ENCODE measurements at places on chromosomes 6 and 20. TPM values are rescaled to one million over a fixed set of nuclear protein-coding genes. Genes with fewer than 3 reads are reported as not detected.

DNA sequence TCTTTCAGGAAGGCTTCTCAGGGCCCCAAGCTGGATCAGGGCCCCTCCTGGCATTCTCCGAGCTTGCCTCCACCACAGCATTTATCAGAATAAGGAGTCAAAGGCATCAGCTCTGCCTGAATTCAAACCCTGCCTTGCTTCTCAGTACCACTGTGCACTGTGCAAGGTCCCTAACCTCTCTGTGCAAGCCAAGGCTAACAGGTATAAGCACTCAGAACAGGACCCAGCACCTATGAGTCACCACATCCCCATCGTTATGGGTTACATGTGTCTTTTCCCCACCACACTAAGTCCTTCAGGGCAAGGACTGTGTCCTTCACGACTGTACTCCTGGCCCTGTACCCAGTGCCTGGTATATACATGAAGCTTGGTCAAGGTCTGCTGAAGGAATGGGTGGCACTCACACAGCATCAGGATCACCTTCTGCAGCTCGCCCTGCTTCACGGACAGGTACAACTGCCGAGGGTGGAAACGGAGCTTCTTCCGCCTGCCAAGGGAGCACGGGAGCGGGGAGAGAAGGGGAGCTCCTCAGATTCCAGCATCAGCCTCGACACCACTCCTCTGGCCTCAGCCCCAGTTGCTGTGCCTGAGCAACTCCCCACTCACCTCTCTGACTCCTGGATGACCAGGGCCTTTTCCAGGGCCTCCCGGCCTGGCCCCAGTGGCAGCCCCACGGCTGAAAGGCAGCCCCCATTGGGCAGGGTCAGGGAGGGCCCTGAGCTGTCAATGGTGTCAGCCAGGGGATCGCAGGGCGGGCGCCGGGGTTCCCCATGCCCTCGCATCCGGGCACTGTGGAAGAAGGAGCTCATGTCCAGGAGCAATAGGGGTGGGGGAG, 8.6 kb upstream of the SLC44A4 start:
- peaks cover 4% of the 10 kb centered on the region for H3K4me1 ChIP-seq
- DNase-seq = no peak
- no peak overlapping the region for H3K4me3 ChIP-seq
- H3K36me3 ChIP-seq = peaks cover 37% of the 10 kb centered on the region

GRCh38 chr6:82066991-82067411, 180.5 kb downstream of the IBTK start:
- no peak overlapping the region for H3K27ac ChIP-seq
- peak; percentile 21 for DNase-seq
- no peaks in the 10 kb centered on the region for H3K4me1 ChIP-seq
- H3K36me3 ChIP-seq = no peaks in the 10 kb centered on the region
- no peak overlapping the region for H3K4me3 ChIP-seq

GRCh38 chr6:26097268-26097875, 10.1 kb downstream of the HFE start:
- H3K4me1 ChIP-seq = no peaks in the 10 kb centered on the region
- H3K27me3 ChIP-seq = no peaks in the 10 kb centered on the region
- no peak overlapping the region for H3K4me3 ChIP-seq
- no peaks in the 10 kb centered on the region for H3K36me3 ChIP-seq
- DNase-seq = peak; percentile 52
- no peak overlapping the region for H3K27ac ChIP-seq

- H3K27ac ChIP-seq = no peak overlapping the region
- no peaks in the 10 kb centered on the region for H3K27me3 ChIP-seq
- H3K4me3 ChIP-seq = no peak overlapping the region
- no peaks in the 10 kb centered on the region for H3K36me3 ChIP-seq
These were observed 156.9 kb upstream of the SOX4 start for GRCh38 chr6:21436625-21437024.

GRCh38 chr6:36269834-36270705, at the start of gene PNPLA1:
PNPLA1 (plus strand) TSS chr6:36270060; CDS start chr6:36270460, 400 bp downstream.
- no peak within 1 kb of the TSS for H3K4me3 ChIP-seq
- no peak for DNase-seq
- no peaks in the 10 kb centered on the region for H3K36me3 ChIP-seq
- H3K4me1 ChIP-seq = no peaks in the 10 kb centered on the region
- H3K27me3 ChIP-seq = peaks cover 22% of the 10 kb centered on the region

Gene KPNA5
- 11.6 TPM for total RNA-seq

Gene SLC22A1
- total RNA-seq = 0.26 TPM

Gene CCN5
- 21.1 TPM for total RNA-seq
